ENCODE measurements at places on chromosomes 5 and 9. TPM values are rescaled to one million over a fixed set of nuclear protein-coding genes. Genes with fewer than 3 reads are reported as not detected.

DNA sequence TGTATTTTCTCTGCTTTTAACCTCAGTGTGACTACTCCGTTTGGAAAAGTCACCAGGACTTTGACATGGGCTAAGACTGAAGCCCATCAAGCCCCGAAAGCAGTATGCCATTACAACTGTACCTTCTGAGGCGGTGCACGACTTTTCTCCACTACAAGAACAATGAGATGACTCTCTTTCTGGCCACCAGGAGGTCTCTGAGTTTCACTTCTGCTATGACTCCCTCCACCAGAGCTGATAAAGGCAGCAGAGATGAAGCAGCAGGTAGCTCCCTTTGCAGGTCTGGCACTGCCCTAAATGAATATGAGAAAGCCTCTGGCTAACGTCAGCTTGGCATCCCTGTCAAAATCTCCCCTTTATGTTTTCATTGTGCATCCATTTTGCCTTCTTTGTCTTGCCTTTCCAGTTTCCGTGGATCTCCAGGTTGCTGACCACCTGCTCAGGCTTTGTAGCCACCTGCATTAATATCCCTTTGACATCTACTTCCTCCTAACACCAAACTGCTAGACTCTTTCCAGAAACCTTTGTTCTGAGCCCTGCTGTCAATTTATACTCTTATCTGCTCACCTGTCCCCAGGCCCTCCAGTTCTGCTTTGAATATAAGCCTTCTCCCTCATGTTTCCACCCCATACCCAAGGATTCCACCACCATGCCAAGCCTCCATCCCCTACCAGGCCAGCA is 221.7 kb downstream of the ZNF608 start:
- DNase-seq = no peak

GRCh38 chr5:133056891-133057290 is 5.1 kb downstream of the HSPA4 start:
- DNase-seq = no peak

Gene EGFLAM
- not detected for total RNA-seq

DNA sequence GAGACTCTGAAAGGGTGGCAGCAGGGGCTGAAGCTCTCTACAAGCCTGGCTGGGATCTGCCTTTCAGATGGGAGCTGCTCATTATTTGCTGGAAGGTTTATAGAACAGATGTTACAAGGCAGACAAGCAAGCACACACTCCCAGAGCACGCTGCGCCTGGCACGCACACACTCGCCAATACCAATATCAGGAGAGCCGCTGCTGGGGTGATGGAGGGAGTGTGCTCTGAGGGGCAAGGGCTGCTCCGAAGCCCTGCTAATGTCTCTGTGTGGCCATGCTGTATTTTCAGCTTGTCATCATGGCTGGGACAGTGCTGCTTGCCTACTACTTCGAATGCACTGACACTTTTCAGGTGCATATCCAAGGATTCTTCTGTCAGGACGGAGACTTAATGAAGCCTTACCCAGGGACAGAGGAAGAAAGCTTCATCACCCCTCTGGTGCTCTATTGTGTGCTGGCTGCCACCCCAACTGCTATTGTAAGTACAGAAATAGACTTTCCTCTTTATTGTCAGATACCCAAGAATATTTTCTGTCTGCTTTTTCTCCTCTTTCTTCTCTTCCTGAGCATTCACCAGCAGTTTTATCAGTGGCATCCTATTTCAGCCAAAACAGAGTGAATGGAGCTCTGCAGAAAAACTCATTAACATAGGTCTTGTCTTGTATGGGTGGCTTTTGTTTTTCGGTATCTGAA is 115.1 kb downstream of the BAAT start:
- no peak for DNase-seq

- DNase-seq = no peak
Measured at GRCh38 chr5:179923436-179923835, 15.7 kb upstream of the TBC1D9B start.

Gene IL13
- not detected for total RNA-seq

Gene PCDHB10
- total RNA-seq = not detected
